ENCODE measurements at places on chromosomes 3 and 15.

- no peak for DNase-seq
These were observed 18.7 kb upstream of the EOMES start for GRCh38 chr3:27740854-27741253.

DNA sequence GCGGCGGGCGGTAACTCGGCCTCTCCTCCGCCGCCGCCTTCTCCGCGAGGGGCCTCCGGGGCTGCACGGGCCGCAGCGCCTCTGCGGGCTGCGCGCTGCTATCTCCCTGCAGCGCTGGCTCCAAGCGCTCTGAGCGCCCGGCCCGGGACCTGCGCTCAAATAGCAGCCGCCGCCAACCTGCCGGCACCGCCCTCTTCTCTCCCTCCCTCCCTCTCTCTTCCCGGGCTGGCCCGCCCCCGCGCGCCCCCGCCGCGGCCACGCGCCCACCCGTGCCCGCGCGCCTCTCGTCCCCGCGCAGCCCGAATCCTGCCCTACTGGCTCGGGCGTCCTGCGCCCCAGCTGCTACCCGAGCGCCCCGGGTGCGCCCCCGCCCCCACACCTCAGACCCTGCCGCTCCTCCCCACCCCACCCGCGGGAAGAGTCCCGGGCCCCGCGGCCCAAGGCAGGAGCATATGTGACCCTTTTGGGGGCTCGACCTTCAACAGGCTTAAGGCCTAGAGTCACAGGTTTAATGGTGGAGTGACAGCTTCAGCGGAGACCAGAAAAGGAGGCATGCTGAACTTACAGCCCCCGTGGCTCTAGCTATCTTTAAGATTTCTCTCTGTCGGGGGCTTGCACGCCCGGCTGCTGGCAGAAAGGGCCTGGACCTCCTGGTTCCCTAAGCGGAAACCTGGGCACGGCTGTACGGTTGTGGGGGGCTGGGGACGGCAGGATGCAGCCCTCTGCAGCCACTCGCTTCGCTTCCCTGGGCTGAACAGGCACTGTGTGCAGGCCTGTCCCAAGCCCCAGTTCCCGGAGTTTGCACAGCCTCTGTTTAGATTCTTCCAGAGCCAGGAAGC, at the start of gene CACNA2D2:
Gene CACNA2D2, minus strand, starts transcription at position 131 of the 839 bp plus-strand sequence. CDS start 211 bp downstream, outside the sequence.
- DNase-seq = peak; percentile 20

DNA sequence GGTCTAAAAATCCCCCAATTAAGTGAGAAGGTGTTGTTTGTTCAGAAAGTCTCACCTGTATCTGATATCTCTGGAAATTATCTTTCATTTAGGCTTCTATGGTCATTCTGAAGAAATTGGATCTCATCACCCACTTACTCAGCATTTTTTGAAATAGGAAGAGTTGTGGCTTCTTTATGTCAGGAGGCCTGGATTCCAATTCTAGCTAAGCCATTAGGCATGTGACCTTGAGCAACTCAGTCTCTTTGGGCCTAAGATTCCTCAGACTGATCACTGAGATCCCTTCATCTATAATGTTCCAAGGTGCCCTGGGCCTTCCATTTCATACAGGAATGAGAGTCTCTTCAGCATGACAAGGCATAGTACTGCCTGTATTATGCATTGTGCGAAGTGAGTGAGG, 70.3 kb downstream of the ARHGEF26 start:
- no peak for DNase-seq

DNA sequence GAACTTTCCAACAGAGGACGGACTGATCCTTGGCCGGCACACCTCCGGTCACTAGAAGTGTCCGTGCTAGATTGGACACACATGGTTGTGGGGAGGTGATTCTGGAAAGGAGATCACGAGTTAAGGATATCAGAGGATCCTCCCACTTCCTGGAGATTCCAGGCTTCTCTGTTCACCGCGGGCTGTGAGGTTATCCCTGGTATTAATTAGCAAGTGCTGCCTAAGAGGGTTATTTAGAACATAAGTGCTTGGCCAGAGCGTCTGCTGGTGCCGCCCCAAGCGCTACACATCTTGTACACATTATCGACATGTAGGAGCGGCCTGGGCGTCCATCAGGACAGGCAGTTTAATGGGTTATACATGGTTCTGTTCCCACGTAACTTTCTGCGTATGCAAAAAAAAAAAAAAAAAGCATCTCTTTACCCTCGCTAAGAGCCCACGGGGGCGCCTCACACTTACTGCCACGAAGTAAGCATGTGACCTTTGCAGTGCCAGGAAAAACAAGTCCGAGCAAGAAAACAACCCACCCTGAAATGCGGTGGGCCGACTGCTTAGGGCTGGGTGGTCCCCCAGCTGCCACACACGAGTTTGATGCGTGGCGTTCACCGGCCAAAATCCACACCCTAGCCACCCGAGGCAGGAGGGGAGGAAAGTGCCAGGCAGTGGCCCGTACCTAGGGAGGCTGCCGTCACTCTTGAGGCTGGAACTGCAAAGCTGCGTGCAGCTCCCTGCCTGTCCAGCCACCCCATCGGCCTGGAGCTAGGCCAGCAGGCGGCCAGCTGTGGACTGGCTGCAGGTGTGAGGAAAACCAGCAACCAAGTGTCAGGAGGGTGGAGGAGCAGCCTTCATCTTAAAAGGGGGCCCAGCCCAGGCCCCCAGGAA, 78.0 kb downstream of the CPN2 start:
- no peak for DNase-seq

GRCh38 chr3:125185805-125186204, 26.7 kb downstream of the SLC12A8 start:
- no peak for DNase-seq

DNA sequence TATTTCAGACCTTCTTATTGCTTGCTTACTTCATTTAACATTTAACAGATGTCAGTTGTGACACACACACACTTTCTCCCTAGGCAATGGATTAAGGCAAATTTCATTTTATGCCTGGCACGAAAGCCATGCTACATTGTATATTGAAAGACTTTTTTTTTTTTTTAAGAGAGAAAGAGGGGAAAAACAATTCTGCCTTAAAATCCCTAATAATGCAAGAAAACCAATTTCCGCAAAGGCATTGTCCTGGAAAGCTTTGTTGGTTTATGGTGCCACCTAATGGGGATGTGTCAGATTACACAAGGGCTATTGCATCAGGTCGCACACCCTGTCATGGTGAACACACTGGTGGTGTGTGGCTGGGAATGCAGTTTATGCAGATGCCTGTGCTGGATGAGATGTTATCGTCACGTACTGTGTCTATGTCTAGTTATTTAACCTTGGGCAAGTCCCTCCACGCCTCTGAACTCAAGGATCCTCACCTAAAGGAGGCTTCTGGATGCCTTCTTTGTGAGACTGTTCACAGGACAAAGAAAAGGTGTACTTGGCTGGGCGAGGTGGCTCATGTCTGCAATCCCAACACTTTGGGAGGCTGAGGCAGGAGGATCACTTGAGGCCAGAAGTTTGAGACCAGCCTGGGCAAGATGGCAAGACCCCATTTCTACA, 37.3 kb upstream of the RFTN1 start:
- peak; percentile 46 for DNase-seq

- no peak for DNase-seq
These were observed 48.9 kb upstream of the ACTL6A start for GRCh38 chr3:179513862-179514261.

GRCh38 chr3:129793319-129793718, 100.2 kb downstream of the TMCC1 start:
- DNase-seq = no peak

GRCh38 chr3:37586280-37586679, 275.4 kb upstream of the CTDSPL start:
- DNase-seq = no peak

DNA sequence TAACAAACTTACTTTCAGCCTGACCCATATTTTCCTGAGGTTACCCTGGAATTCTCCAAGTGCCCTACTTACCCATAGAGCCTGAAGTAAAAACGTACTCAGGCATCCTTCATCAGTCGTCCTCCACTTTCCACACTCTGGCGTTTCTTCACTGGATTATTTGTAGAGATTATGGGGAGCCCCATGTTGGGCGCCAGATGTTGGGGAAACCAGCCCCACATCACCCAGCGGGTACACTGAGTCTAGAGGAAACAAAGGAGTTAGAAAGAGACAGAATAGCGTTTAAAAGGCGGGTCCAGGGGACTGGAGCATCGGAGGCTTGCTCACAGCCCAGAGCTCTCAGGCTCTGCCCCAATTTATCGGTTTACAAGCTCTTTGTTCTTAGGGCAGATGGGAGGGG, 9.7 kb upstream of the SLC28A2 start:
- no peak for DNase-seq

DNA sequence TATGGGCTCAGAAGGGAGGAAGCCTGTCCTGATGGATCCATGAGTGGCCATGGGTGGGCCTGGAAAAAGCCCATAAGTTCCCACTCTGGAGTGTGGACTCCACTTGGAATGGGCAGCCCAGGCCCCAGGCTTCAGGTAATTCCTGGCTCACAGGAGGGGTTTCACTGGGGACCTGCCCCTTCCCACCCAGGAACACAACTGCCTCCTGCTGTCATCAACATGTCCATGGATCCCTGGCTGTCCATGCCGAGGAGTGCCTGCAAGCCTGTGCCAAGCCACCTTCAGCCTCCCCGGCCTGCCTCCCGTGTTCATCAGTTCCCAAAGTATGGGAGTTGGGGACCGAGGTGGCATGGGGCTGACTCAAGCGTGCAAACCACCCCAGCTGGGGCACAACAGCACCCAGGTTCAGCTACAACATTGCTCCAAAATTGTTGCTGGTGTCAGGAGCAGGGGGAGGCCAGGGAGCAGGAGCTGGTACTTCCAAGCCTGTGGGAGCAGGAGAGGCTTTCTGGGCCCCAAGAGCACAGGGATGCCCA, 470.9 kb upstream of the ARL6 start:
- DNase-seq = no peak

DNA sequence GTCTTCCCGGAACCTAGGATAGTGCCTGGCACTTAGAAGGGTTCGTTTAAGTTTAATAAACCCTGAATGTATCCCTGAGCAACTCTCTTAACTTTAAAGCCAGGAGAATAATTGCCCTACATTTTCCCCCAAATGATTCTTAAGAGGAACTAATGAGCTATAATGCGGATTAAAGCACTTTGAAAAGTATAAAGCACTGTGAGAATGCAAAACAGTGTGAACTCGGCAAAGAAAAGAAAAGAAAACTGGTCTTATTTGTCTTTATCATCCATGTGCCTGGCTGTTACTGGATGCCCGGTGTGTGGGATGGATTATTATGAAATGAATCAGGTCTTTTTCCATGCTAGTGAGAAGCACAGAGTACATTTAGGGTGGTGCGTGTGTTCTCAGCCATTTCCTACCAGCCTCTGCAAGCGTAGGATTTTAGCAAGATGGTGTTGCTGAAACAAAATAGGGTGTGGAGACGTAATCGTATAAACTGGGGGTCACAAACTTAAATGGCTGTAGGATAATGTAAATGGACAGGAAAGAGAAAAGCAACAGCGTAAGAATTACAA, 983 bp downstream of the KBTBD12 start:
- DNase-seq = no peak

DNA sequence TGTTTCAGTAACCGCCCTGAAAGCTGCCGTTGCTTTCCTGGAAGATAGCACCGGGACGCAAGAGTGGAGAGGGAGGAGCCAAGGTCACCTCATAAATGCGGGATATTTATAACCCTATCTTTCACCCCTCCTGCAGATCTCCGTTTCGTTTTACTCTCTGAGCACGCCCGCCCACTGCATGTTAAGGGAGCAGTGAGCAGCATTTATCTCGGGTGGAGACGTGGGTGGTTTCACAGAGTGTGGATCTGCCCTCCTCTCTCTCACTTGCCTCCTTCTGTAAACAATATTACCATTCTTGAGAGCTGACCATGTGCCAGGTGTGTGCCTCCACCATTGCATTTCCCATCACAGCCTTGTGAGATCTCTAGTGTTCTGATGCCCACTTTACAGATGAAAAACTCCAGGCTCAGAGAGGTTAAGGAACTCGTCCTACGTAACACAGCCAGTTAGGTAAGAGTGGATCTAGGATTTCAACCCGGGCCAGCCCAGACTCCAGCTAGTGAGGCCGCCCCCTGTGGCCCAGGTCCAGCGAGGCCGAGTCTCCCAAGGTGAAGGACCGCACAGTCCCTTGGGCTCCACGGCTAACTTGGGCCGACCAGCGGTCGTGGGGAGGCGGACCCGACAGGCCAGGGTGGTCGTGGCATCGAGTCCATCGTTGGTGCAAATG, 16.9 kb upstream of the SEMA4B start:
- no peak for DNase-seq

GRCh38 chr15:84778194-84778593, 29.8 kb downstream of the ZNF592 start:
- DNase-seq = no peak

GRCh38 chr3:18666655-18667054, 241.5 kb upstream of the SATB1 start:
- no peak for DNase-seq

DNA sequence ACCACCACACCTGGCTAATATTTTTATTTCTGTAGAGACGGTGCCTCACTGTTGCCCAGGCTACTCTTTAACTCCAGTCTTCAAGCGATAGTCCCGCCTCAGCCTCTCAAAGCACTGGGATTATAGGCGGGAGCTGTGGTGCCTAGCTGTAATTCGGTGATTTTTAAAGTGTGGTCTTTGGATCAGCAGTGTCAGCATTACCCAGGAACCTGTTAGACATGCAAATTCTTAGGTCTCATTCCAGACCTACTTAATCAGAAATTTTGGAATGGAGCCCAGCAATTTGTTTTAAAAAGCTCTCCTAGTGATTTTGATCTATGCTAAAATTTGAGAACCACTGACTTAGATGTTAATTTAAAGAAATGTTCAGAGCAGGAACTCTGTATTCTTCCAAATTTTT, 51.9 kb downstream of the GOLM2 start:
- DNase-seq = no peak

- DNase-seq = no peak
These were observed 34.0 kb downstream of the BHLHE40 start for GRCh38 chr3:5013021-5013906.

- no peak for DNase-seq
These were observed 66.0 kb upstream of the GOLIM4 start for GRCh38 chr3:168161696-168162095.

DNA sequence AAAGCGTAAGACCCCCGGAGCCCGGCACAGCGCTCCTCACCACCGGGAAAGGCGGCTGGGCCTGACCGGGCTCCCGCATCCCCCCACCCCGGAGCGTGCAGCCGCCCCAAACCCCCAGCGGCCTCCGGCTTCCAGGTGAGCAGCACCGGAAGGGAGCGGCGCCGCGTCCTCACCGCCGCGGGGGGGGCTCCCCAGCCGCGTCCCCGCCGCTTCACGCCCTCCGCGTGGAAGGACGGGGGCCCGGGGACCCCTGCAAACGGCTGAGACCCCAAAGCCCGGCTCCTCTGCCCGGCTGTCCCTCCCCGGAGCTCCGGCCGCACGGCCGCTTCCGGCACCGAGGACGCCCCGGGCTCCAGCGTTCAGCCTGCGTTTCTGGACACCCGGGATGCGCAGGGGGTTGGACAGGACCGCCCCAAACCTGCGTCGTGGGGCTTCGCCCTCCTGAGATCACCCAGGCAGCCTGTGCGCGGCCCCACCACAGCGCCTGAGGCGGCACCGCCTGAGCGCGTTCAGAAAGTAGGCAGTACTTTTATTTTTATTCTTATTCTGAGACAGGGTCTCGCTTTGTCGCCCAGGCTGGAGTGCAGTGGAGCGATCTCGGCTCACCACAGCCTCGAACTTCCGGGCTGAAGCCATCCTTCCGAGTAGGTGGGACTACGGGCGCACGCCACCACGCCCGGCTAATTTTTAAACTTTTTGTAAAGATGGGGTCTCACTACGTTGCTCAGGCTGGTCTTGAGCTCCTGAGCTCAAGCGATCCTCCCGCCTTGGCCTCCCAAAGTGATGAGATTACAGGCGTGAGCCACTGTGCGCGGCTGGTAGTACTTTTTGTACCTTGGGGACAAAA, 51.6 kb upstream of the BLM start:
- DNase-seq = peak; percentile 44

Data from stimulated activated CD4-positive, alpha-beta T cell treated with anti-CD3 and anti-CD28 coated beads, TNF-alpha, amount 100 ng/mL, for 24 hours (primary cell).